ENCODE measurements at places on chromosomes 5 and 9.

- DNase-seq, result no peak
Observed at GRCh38 chr5:16894236-16895057, 41.6 kb downstream of the MYO10 start.

- DNase-seq, result no peak
Observed at GRCh38 chr9:110141227-110141793, 66.6 kb downstream of the C9orf152 start.

- DNase-seq, result no peak
Observed at GRCh38 chr5:55175781-55176175, 2.8 kb upstream of the CDC20B start.

- DNase-seq, result no peak
Observed at GRCh38 chr5:38479315-38479904, 77.0 kb downstream of the LIFR start.

DNA sequence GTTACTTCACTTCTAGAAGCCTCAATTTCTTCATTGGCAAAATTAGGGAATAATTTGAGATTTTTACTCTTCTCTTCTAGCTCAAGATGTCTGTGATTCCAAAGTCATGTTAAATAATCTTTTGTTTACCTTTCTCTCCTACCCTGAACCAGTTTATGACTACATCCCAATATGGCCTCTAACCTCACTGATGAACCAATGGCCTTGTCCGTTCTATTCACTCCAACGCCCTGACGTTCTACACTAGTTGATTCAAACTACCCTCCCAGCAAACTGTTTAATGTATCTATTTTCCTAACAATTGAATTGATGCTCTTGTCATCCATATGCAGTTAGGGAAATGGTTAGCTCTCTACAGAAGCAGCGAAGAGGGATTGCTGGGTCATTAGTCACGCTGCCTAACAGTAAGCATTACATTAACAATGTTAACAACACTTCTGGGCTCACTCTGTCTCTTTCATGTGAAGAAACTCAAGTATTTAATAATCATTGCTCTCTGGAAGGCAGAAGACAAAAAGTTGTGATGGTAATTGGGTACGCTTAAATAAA lies 38.0 kb downstream of the RAPGEF1 start:
- no peak for DNase-seq

DNA sequence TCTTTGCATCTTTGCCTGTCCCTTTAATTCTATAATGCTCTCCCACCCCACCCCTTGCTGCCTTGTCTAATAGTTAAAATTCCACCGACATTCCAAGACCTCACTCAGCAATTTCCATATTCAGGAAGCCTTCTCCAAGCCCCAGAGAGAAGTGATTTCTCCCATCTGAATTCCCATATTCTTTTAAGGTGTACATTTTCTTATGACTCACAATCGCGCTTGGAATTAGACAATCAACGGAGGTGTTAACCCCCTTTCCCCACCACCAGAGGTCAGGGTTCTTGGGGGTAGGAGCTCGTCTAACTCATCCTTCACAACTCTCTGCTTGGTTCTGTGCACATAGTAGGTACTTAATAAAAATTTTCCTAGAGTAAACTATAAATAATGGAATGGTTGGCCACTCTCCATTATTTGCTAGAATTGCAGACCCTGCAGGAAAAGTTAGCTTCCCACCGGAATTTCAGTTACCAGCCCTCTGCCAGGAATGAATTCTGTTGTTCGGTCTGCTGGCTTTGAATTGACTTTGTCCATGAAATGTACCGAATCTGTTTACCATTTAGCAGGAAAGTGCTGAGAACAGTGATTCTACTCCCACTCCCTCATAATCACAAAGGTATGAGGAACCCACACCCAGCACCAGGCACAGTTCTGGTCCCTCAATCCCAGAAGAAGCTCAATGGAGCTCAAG lies 5.0 kb downstream of the KCNIP1 start:
- DNase-seq, result no peak

DNA sequence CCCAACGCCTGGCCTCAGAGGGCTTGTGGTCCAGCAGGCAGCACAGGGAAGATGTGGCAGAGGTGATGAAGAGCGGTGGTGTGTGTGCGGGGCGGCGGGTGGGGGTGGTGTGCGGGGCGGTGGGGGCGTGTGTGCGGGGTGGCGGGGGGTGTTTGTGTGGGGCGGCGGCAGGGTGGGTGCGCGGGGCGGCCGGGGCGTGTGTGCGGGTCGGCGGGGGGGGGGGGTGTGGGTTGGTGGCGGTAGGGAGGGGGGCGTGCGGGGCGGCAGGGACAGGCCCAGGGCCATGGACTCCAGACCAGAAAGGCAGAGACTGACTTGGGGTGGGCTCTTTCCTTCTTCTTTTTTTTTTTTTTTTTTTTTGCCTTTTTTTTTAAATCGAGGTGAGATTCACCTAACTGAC lies 4.5 kb upstream of the NACC2 start:
- DNase-seq, result no peak

DNA sequence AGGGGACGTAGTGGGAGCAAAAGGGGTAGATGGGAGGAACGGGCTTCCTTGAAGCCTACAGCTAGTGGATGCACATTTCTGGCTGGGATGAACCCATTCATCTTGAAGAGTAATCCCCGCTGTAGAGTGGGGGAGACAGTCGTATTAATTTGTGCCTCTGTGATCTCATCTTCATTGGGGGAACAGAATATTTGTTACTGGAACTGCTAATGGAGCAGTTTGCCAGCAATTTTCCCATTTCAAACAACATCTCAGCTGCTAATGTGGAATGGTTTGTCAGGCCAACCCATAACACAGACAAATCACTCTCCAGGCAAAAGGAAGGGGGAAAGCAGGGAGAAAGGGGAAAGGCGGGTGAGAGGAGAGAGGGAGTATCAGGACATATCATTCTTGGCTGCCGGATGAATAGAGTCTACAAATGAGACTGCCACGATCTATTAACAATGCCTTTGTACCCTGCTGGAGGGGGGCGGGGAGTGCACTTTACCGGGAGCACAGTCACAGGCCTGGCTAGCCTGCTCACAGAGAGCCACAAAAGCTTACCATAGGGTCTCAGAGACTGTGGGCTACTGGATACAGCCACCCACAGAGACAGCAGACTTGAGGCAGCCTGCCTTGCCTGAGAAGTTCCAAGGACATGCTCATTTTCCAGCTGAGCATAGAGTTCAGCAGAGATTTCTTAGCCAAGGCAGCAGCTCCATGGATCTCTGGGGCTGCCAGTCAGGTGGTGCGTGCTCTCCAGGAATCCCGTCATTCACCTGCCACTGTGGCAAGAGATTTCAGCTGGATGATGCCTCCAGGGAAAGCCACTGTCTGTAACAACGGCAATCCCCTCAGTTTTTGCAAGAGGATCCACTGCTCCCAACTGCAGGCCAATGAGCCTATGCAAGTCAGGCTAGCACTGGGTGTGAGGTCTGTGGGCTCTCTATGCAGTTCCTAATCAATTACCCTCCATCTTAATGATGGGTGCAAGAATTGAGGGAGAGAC lies 217.7 kb upstream of the PANK3 start:
- no peak for DNase-seq

GRCh38 chr5:141032626-141033025 lies 18.5 kb upstream of the PCDHB1 start:
- DNase-seq, result no peak

DNA sequence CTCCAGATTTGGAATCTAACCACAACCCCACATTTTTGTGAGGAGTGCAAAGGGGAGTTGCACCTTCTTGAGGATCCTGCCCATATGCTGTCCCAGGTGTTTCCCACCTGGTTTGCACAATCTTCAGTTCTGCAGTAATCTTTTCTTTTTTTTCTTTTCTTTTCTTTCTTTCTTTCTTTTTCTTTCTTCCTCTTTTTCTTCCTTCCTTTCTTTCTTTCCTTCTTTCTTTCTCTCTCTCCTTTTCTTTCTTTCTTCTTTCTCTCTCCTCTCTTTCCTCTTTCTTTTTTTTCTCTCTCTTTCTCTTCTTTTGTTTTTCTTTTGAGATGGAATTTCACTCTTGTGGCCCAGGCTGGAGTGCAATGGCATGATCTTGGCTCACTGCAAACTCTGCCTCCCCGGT lies 90.0 kb upstream of the FANCC start:
- no peak for DNase-seq
